Activated CD4-positive, alpha-beta T cell treated with anti-CD3 and anti-CD28 coated beads for 4 hours (primary cell): ENCODE measurements at places on chromosomes 4 and X.

GRCh38 chr4:169117591-169118081 lies 107.6 kb upstream of the CBR4 start:
- DNase-seq, result no peak

DNA sequence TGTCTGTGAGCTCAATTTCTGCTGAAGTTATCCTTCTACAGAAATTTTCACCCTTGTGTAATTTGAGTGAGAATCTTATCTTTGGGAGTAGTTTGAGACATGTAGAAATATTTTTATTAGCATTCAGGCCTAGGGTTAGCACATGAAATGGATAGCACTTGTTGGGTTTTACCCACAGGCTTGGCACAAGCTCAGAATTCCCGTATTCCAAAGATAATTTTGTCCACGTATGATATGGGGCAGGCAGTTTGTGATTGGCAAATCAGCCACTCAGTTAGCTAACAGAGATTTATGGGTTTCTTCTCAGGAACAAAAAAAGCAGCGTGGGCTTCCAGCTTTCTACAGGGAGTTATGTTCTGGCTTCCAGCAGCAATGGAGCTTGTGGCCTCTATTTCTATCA lies 117.9 kb upstream of the DCAF8L1 start:
- no peak for DNase-seq

- DNase-seq, result no peak
Observed at GRCh38 chr4:185238215-185238681, 28.9 kb downstream of the SNX25 start.

GRCh38 chrX:104342065-104342464 lies 87.3 kb upstream of the ESX1 start:
- no peak for DNase-seq

DNA sequence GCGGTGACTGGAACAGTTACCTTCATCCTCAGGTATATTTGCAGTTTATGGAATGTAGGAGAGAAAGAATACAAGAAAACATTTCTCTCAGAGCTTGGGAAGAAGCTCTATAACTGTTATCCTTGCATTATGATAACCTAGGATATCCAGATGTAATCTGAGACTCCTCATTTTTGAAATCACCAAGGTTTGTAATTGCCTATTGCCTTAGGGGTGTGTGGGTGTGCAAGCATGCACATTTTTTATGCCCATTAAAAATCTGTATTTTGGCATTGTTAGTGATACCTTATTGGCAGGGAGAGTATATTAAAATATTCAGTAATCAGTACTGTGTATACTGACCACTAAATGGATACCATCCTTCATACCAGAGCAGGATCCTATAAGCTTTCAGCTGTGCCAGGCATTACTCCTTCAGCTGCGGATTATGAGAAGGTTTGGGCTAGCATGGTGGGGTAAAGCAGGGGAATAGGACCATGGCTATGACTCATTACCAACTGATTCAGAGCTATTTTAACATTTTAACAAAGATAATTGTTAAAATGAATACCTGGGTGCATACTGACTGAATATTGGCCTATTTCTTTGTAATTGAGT lies 8.3 kb downstream of the SEC24B start:
- DNase-seq, result no peak

- DNase-seq, result no peak
Observed at GRCh38 chrX:110741213-110741796, 54.3 kb downstream of the CHRDL1 start.

GRCh38 chr4:3280466-3280865 lies 12.4 kb upstream of the RGS12 start:
- DNase-seq, result no peak

- no peak for DNase-seq
Observed at GRCh38 chr4:164935363-164935762, 42.1 kb downstream of the TRIM61 start.

- DNase-seq, result no peak
Observed at GRCh38 chrX:31633349-31633748, 561.5 kb upstream of the FTHL17 start.

GRCh38 chr4:78320349-78320935 lies 231.1 kb upstream of the ANXA3 start:
- DNase-seq, result no peak

DNA sequence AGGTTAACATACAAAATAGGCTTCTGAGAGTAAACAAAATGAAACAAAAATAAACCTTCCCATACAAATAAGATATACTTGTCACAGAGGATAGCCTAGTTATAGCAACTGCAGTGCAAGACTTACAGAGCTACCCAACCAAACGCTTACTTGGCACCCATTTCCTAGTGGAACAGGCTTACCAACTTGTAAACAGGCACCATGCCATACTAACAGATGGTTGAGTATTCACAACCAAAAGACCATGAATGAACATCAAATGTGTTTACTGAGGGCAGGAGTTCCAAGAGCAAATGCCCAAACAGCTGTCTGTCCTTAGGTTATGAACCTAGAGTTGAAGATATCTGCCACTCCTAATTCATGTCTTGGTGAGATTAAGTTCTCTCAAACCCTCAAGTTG lies 2629.2 kb downstream of the PCDH7 start:
- DNase-seq, result no peak

- no peak for DNase-seq
Observed at GRCh38 chr4:81326581-81326980, 111.6 kb upstream of the PRKG2 start.
